Osteoblast (primary cell): ENCODE measurements at places on chromosomes 12 and 14. TPM values are rescaled to one million over a fixed set of nuclear protein-coding genes. Genes with fewer than 3 reads are reported as not detected.

- no peak for DNase-seq
Observed at GRCh38 chr12:96549341-96549740, 60.0 kb downstream of the CFAP54 start.

The TMEM121 gene
- total RNA-seq = 1.8 and 2.7 TPM in 2 replicates

DNA sequence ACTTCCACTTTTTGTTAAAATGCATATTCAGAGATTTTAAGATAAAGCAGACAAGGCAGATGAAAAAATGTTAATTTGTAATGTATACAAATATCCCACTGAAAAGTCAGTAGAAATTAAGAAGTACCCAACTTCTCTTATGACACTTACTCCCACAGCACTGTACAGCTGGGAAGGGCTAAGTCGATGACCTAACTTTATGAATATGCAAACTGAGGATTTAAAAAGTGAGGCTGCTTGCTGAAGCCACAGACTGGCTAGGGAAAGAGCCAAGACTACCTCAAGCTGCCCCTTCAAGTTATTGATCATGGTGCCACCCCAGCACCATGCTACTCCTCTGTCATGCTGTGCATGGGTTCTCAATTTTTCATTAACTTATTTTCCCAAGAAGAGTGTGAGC is 17.0 kb downstream of the PPM1H start:
- no peak for DNase-seq

The GABARAPL1 gene
- total RNA-seq = 64.2 and 65.9 TPM in 2 replicates

DNA sequence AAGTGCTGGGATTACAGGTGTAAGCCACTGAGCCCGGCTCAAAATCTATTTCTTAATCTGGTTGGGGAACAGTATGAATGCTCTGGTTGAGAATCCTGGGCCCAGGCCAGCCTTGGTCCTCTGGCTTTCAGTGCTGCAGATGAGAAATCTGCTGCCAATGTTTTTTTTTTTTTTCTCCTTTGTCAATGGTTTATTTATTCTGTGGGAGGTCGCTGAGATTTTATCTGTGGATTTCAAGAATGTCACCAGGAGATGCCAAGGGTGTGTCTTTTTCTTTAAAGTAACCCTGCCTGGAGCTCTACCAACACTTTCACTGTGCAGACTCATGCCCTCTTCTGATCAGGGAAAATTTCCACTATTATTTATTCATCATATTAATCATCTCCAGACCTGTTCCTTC is 3.6 kb downstream of the SLC25A29 start:
- peak; percentile 81 for DNase-seq

The RERG gene
- total RNA-seq = 0.29 TPM in 1 of 2 replicates, not detected in the other

The RNU6-8 gene
- total RNA-seq = not detected in 2 replicates

The SLC25A47 gene
- not detected in 2 replicates for total RNA-seq

DNA sequence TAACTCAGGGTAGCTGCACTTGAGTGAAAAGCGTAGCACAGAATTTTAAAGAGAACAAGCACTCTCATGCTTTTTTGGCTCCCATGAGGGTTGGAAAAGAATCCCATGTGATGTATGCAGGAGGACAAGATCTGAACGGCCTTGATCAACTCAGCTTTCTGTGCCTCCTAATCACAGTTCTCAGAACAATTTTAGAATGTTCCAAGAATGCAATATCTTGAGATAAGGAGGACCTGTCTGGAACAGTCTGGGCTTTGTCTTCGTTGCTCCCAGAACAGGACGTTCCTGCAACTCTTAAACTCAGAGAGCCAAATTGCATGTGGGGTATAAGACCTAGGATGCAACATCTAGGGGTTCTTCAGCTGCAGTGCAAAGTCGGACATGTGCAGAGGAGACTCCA is 582.7 kb downstream of the RERGL start:
- no peak for DNase-seq

GRCh38 chr14:101361044-101361443 is 200.3 kb upstream of the DIO3 start:
- no peak for DNase-seq

- DNase-seq = peak; percentile 93
Observed at GRCh38 chr14:91286530-91286937, 42.0 kb upstream of the GPR68 start.

The RHEBL1 gene
- total RNA-seq = 0.72 and 0.88 TPM in 2 replicates

The KCNC2 gene
- not detected in 2 replicates for total RNA-seq

DNA sequence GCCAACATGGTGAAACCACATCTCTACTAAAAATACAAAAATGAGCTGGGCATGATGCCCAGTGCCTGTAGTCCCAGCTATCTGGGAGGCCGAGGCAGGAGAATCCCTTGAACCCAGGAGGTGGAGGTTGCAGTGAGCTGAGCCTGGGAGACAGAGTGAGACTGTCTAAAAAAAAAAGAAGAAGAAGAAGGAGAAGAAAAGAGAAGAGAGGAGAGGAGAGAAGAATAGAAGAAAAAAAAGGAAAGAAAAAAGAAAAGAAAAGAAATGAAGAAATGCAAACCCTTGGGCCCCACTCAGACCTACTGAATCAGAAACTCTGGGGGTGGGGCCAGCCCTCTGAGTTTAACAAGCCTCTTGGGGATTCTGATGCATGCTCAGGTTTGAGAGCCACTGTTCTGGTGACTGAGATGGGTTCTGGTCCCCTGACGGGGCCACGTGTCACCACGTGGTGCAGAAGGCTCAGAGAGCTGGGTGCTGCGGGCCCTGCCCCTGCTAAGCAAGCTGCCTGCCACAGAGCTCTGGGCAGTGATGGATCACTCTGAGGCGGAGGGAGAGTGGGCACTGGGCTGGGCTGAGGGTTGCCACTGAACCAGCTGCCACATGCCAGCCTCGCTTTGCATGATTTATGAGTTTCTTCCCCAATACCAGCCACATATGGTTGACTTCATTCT is 37.5 kb downstream of the ERH start:
- peak; percentile 30 for DNase-seq

DNA sequence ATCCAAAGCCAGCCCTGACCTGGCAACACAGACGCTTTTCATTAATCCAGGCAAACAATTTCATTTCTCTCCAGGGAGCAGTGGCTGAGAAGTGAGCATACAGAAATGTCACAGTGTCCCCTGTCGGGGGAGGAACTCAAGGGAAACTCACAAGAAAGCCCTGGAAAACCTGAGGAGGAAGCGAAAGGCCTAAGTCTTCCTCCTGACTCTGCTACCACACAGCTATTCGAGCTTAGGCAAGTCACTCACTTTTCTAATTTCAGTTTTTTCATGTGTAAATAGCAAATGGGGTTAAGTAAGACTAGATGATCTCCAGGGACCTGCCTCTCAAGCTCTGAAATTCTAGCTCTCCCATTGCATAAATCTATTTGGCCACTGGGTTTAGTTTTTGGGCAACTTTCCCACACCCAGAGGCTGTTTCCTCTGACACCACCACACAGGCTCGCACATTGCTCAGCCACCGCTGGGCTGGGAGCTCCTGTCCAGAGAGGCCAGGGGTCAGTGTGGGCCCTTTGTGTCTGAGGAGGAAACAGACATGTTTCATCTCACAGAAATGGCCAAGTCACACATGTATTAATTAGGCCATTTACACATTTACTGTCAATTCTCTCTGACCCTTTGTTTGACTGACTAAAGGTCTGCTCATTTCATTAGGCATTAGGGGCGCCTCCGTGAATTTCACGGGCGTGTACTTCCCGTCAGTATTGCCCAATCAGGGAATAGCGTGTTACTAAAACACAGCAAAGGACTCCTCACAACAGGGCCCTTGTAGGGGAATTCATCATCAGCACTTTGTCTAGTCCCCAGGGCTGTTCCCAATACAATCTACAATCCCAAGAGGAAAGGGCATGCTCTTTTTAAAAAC is 9.8 kb upstream of the PNMA1 start:
- DNase-seq = peak; percentile 98

DNA sequence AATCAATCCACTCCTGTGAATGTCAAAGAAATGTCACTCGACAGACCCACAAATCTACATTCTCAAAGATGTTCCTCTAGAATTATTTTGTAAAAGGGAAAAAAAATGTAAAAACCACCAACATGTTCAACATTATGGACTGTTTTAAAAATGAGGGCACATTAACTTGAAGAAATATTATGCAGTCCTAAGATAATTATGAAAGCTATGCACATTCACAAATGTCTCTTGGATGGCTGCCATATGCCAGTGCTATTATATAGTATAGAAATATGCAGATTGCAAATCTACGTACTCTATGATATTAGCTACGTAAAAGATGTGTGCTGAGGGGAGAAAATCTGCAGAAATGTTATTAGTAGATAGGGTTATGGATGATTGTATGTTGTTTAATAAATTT is 334.2 kb downstream of the BMP4 start:
- DNase-seq = no peak

GRCh38 chr12:52473768-52474167 is at the start of gene KRT6C:
KRT6C (minus strand) TSS chr12:52473805; CDS start chr12:52473737, 68 bp downstream.
- no peak for DNase-seq

The CYP27B1 gene
- 0.29 and 0.36 TPM in 2 replicates for total RNA-seq

The PGF gene
- total RNA-seq = 16.3 and 24.5 TPM in 2 replicates

- DNase-seq = no peak
Observed at GRCh38 chr12:13197526-13198143, 1.1 kb downstream of the EMP1 start.

The RNASE1 gene
- total RNA-seq = 1.1 TPM in 1 of 2 replicates, not detected in the other
